ENCODE measurements at places on chromosomes 2 and 18. TPM values are rescaled to one million over a fixed set of nuclear protein-coding genes. Genes with fewer than 3 reads are reported as not detected.

DNA sequence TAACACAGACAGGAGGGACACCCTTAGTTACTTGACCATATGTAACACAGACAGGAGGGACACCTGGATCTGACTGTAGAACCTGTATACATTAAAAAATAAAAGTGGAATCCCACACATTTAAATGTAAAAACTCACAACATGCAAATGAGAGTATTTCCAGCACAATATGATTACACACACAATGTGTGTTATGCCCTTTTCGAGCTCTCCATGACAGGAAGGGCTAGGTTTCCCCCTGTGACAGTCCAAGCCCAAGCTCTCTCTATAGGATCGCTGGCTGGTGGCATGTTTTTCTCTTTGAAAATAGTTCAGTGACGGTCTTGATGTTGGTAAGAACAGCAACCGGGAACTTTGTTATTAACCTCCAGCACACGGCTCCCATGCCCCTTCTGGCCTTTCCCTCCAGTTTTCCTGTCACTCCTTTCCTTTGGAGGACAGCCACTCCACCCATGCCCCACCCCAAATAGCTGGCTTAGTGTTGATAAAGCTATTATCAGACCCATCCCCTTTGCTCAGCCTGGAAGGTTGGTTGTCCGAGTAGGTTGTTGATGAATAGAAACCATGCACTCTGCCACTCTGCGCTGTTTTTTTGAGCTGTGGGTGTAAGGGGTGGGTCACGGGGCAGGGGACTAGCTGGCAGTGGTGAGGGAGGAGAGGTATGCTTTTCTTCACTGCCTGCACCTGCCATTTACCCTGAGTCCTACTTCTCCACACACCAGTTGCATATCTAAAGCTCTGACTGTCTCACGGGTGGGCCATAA is 2.7 kb downstream of the RASGRP3 start:
- no peak for DNase-seq

- no peak for DNase-seq
Measured at GRCh38 chr2:97751752-97752151, 38.4 kb downstream of the ZAP70 start.

- DNase-seq = no peak
Measured at GRCh38 chr2:180325416-180326120, 318.5 kb upstream of the CWC22 start.

- DNase-seq = no peak
Measured at GRCh38 chr2:209162129-209162528, 261.7 kb upstream of the MAP2 start.

SERPINB10 gene
- total RNA-seq = not detected

GRCh38 chr2:80291656-80292055 is 12.9 kb downstream of the LRRTM1 start:
- no peak for DNase-seq

DNA sequence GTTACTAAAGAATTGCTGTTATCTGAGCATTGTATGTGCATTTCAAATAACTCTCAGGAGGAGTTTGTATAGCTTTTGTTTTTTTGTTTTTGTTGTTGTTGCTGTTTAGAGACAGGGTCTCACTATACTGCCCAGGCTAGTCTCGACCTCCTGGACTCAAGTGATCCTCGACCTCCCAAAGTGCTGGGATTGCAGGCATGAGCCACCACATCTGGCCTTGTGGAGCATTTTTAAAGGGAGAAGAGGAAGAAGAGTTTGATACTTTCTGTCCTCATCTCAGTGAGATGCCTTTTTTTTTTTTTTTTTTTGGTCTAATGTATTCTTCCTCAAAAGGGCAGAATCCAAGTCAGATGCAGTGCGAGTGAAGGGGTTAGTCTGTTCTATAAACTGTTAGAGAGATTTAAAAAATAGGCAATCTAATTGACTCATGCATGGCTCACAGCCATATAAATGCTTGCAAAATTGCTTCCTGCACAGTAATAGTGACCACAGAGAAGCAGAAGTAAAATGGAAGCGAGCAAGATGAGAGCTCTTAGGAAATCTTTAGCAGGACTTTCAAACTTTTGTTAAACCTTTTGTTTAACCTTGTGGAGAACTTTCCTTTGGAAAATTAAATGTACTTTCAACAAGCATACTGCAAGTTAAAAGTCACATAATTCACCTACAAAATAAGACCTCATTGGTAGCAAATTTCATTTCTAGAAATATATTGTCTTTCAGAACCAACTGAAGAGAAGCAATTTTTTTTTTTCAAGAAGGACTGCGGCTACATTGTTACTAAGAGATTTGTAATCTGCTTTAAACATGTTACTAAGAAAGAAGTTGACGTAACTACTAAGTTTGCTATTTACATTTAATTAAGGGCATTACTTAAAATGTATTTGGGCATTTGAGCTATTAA is 52.3 kb upstream of the ROCK1 start:
- DNase-seq = no peak

DNA sequence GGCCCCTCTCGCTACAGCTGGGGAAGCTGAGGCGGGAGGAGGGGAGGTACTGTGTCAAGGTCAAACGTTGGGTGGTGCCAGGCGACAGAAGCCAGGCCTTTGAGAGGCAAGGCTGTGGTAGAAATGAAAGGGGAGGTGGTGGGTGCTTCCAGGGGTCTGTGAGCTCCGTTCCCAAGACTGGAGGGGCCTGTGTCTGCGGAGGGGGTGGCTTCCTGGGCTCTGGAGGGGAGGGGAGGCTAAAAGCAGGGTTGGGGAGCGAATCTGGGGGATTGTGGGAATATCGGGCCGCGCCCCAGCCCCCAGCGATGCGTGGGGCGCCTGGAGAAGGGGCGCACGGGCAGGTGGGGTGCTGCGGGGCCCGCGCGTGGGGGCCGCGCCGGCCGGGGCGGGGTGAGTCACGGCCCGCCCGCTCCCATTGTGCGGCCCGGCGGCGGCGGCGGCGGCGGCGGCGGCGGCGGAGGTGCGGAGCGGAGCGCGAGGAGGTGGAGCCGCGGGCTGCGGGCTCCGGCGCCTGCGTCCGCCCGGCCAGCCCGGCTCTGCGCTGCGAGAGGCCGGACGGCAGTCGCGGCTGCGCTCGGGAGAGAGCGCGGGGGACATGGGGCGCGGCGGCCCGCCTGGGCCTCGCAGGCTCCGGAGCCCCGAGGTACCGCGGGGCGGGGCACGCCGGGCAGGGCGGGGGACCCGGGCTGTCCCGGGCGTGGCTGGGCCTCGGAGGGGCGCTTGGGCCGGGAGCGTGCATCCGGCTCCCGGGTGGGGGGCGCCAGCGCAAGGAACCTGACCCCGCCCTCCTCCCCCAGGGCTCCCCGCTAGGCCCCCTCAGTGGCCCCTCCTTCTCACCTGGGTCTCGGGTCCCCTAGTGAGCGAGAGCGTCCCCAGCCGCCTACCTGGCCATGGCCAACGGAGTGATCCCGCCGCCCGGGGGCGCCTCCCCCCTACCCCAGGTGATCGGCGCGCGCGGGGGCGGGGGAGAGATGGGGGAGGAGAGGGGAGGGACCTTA is at the start of gene SLC4A3:
SLC4A3 (plus strand) TSS at position 528 of the 998 bp plus-strand sequence; CDS start at position 891, 363 bp downstream.
- peak; percentile 80 for DNase-seq

GRCh38 chr18:75317703-75318102 is 107.1 kb downstream of the TSHZ1 start:
- DNase-seq = no peak

DNA sequence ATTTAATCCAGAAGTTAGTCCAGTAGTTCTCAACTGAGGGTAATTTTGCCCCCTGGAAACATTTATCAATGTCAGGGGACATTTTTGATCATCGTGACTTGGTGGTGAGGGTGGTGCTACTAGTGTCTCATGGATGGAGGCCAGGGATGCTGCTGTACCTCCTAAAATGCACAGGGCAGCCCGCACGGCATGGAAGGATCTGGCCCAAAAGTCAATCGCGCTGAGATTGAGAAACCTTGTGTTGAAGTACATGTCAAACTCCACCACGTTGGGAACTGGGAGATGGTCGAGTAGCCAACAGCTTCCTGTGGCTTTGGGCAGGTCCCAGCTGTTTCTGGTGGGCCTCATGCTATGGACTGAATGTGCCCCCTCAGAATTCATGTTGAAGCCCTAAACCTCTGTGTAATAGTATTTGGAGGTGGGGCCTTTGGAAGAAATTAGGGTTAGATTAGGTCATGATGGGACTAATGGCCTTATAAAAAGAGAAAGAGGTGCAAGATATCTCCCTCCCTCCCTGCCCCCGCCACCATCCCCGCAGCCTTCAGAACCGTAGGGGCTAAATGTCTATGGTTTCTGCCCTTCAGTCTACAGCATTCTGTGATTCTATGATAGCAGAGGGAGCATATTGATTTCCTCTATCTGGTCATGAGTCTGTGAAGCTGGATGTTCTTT is 259.7 kb downstream of the MYCN start:
- no peak for DNase-seq

Measured in cardiac septum (tissue), 1 donor.